ENCODE measurements at places on chromosomes 2 and 18.
A peak's percentile ranks its signal among the peaks of the same experiment; 100 is the strongest.

GRCh38 chr2:84383271-84383670 lies 75.8 kb downstream of the SUCLG1 start:
- no peak overlapping the region for H3K4me3 ChIP-seq
- no peaks in the 10 kb centered on the region for H3K36me3 ChIP-seq
- H3K4me1 ChIP-seq: no peaks in the 10 kb centered on the region
- DNase-seq: no peak
- H3K27ac ChIP-seq: no peak overlapping the region

DNA sequence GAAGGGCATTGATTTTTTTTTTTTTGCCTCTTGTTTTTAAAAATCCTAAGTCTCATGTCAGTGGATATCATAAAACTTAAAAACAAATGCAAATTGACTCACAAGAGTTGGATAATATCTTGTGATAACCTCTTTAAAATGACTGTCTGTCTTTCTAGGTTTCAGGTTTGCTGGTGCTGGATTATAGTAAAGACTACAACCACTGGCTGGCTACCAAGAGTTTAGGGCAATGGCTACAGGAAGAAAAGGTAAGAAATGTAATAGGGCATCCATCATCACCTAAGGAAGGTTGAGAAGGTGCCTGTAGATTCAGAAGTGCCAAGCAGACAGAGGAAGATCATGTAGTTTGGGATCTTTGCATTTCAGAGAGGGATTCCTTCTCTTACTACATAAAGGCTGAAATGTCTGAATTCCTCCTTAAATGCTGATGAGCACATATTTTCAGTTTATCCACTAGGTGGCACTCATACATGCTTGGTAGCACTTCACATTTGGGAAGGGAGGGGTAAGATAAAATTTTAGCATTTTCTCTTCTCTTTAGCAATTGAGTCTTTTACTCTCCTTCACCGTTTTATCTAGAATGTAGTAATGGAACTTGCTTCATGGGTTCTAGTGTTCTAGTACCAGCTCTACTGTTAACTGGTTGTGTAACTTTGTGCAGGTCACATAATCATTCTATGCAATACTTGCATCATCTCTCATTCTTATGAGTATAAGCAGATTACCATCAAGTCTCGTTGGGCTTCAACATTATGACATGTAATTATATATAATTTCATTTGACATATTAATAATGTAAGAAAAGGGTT lies 21.1 kb downstream of the CPS1 start:
- H3K36me3 ChIP-seq: no peaks in the 10 kb centered on the region
- DNase-seq: no peak
- no peaks in the 10 kb centered on the region for H3K27me3 ChIP-seq
- H3K4me1 ChIP-seq: no peaks in the 10 kb centered on the region
- no peak overlapping the region for H3K27ac ChIP-seq
- no peak overlapping the region for H3K4me3 ChIP-seq

DNA sequence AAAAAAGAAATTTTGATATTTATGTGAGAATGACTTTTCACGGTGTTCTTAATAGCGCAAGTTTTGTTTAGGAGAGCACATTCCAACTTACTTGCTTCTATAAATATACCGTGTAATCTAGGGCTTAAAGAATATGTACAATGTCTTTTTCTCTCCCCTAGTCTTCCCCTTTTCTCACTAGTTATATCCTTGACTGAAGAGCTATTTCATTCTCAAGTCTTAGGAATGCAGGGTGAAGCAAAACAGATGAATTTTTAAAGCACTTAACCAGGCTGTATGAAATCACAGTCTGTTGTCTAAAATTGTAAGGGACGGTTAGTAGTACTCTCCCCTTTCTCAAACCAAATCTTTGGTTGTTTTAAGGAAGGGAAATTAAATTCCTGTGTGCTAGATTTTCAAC lies 29.6 kb upstream of the SLC30A6 start:
- no peaks in the 10 kb centered on the region for H3K27me3 ChIP-seq
- no peak for DNase-seq
- peaks cover 27% of the 10 kb centered on the region for H3K36me3 ChIP-seq
- no peak overlapping the region for H3K27ac ChIP-seq
- H3K4me3 ChIP-seq: no peak overlapping the region

DNA sequence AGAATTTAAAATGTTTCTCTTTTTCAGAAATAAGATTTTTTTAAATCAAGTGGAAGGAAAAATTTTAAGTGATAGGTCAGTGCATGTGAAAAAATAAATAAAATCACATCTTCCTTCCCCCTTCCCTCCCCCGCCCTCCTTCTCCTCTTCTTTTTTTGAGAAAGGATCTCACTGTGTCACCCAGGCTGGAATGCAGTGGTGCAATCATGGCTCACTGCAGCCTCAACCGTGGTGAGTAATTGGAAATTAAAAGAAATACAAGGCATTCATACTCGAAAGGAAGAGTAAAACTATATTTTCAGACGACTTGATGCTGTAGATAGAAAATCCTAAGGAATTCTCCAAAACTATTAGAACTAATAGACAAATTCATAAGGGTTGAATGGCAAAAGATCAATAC lies 16.9 kb upstream of the CRACDL start:
- H3K27me3 ChIP-seq: peaks cover 11% of the 10 kb centered on the region
- no peak overlapping the region for H3K27ac ChIP-seq
- DNase-seq: no peak
- no peak overlapping the region for H3K4me3 ChIP-seq

DNA sequence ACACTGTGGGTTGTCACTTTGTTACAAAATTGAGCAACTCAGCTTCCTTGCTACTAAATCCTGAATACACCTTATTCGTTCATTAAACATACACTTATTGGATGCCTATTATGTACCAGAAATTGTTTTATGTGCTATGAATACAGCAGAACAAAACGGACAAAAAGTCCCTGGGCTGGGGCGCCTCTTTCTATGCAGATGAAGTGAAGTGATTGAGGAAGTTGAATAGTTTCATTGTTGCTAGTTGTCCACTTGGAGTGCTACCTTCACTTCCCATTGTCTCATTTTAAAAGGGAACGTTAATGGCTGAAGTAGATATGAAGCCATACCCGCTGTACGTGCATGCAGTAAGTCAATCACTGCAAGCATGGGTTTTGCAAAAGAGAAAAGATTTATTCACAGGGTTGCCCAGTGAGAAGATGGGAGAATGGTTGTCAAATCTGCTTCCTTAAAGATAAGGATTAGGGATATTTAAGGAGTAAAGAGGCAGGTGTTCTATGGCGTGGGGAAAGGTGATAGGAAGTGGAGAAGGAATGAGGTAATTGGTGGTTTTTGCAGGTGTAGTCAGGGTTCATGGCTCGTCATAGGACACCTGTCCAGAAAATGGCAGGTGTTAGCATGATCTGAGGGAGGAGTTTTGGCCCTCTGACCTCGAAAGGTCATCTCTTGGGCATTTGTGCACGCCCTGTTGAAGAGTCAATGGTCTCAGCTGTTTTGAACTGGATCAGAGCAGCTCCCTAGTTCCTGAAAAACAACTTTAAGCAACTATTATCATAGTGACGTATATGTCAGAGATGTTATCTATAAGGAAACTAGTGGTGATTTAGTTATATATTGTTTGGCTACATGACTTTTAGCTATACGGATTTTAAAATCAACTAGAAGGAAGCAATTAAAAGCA lies 23.5 kb downstream of the TRPM8 start:
- no peak overlapping the region for H3K27ac ChIP-seq
- no peaks in the 10 kb centered on the region for H3K36me3 ChIP-seq
- H3K27me3 ChIP-seq: peaks cover 29% of the 10 kb centered on the region

GRCh38 chr2:62803961-62804360 lies 98.4 kb downstream of the EHBP1 start:
- no peak for DNase-seq
- no peak overlapping the region for H3K4me3 ChIP-seq
- H3K27ac ChIP-seq: no peak overlapping the region
- H3K27me3 ChIP-seq: no peaks in the 10 kb centered on the region
- H3K36me3 ChIP-seq: no peaks in the 10 kb centered on the region

GRCh38 chr2:142825861-142826260 lies 51.6 kb upstream of the KYNU start:
- H3K36me3 ChIP-seq: no peaks in the 10 kb centered on the region
- H3K27ac ChIP-seq: no peak overlapping the region

DNA sequence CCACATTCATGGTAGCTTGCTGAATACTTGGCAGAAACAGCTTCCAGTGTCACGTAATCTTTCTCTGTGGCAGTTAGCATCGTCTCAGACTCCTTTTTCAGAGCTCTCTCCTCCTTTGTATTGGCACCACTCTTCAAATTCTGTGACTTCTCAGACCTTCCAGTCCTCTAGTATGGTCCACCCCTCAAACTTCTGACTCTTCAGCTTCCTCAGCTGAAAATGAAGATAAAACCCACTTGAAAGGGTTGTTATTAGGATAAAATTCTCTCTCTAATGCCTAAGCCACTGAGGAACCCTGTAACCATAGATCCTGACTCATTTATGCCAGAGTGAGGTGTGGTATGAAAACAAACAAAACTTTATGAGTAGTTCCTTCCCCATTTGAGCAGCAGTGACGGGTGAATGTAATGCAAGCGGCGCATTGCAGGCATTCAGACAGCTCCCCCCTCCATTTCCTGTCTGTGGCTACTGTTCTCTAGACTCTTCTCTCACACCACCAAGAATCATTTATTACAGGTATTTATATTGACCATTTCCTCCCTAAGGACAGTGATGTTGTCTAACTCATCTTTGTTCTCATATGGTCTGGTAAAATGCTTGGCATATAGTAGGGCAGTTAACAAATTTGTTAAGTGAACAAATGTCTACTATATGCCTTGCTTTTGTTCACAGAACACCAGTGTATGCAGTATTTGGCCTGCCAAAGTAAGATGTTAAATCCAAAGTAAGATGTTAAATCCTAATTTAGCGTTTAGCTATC lies 35.3 kb downstream of the GALNT1 start:
- peaks cover 30% of the 10 kb centered on the region for H3K4me1 ChIP-seq
- DNase-seq: peak; percentile 52
- H3K36me3 ChIP-seq: no peaks in the 10 kb centered on the region
- peak overlapping the region; percentile 67 for H3K27ac ChIP-seq
